Psoas muscle (tissue), 8 donors: ENCODE measurements at places on chromosomes 3 and 15. TPM values are rescaled to one million over a fixed set of nuclear protein-coding genes. Genes with fewer than 3 reads are reported as not detected.

DNA sequence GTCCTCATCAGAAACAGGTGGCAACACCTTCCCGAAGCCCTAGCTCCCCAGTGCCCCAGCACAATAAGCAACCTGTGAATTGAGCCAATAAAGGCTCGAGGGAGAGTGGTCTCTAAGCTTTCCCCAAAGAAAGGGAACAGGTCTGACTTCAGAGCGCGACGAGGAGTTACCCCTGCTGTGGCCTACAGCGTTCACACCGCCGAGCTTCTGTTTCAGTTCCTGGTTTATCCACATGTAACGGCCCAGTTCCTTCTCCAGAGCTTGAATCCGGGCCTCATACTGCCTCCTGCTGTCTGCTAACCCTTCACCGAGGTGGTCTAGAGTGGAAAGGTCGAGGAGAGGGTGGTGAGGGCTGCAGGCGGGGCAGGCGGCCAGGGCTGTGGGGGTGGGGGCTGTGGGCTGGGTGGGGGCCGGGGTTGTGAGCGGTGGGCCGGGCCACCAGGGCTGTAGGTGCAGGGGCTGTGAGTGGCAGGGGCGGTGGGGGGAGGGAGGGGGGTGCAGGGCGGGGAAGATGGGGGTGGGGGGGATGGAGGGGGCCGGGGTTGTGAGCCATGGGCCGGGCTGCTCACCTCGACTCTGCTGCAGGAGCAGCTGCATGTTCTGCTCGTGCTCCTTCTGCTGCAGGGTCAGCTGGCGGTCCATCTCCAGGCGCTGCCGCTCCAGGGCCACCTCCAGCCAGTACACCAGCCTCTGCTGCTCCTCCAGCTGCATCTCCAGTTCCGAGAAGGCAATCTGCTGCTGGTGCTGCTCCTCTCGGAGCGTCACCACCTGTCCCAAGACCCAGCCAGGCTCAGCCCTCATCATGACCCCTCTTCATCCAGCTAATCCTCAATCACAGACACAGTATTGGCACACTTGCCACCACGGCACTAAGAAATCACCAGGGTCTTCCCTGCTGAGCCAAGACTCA, 26.2 kb downstream of the KIF7 start:
- no peak for DNase-seq

The SLC30A4 gene
- polyA plus RNA-seq, result 0.95 TPM

GRCh38 chr15:91605576-91605975, 247.9 kb upstream of the SLCO3A1 start:
- DNase-seq, result no peak

- DNase-seq, result no peak
These were observed 671 bp upstream of the DCUN1D1 start for GRCh38 chr3:182981038-182981380.

The LRRC2 gene
- polyA plus RNA-seq, result 57.9 TPM

The VILL gene
- 0.65 TPM for polyA plus RNA-seq

DNA sequence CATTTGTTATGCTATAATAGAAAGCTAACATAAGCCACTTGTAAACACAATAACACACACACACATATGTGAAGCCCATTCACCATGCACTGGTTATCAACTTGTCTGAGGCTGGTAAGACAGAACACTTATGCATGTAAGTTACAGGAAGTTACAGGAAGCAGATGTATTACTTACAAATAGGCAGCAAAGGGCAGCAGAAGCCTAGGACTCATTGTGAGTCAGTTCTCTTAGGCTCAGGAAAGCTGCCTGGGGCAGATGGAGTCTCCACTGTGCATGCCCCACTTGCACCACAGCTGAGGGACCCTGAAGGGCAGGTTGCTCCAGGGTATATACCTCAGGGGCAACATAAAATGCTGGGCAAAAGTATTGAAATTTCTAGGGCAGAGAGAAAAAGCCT, 748.8 kb upstream of the CCDC54 start:
- no peak for DNase-seq

- DNase-seq, result no peak
These were observed 128.6 kb downstream of the TPRG1 start for GRCh38 chr3:189300345-189300744.

GRCh38 chr3:142953443-142953842, 10.0 kb downstream of the PAQR9 start:
- no peak for DNase-seq

The NISCH gene
- 15.8 TPM for polyA plus RNA-seq

The STRA6 gene
- polyA plus RNA-seq, result not detected

The PPM1L gene
- 10.5 TPM for polyA plus RNA-seq

- DNase-seq, result no peak
These were observed 33.1 kb downstream of the PTX3 start for GRCh38 chr3:157469561-157470294.

The KBTBD13 gene
- 0.12 TPM for polyA plus RNA-seq

DNA sequence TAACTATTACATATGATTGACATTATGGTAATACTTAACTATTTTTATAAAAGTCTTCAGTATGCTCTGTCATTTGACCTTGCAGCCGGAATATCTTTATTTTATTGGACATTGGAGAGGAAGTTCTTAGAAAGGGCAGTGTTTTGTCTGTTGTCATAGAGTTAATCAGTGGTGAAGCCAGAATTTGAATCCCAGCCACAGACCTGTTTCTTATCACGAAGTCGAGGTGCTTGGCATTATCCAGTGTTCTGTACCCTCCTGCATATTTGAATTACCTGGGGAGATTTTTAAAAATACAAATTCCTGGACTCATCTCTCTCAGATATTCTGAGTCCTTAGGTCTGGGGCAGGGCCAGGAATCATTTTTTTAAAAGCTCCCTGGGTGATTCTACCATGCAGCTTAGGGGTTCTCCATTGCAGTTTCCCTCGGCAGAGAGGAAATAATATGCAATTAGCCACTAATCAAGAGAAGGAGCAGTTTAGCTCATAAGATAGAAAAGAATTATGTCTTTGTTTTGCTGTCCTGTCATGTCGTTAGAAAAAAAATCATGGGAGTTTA, 195.6 kb upstream of the CFAP20DC start:
- DNase-seq, result no peak

- no peak for DNase-seq
These were observed 10.3 kb downstream of the GTF2E1 start for GRCh38 chr3:120752865-120753264.

GRCh38 chr15:49174902-49175301, 4.9 kb downstream of the GALK2 start:
- no peak for DNase-seq

GRCh38 chr15:69107025-69107620, 53.3 kb upstream of the GLCE start:
- no peak for DNase-seq

The FBN1 gene
- 7.7 TPM for polyA plus RNA-seq

- DNase-seq, result no peak
These were observed 537.3 kb upstream of the TGFBR2 start for GRCh38 chr3:30069056-30069455.

The ANKRD34C gene
- polyA plus RNA-seq, result 0.01 TPM

- DNase-seq, result no peak
These were observed 117.9 kb downstream of the CORO2B start for GRCh38 chr15:68696414-68697363.

DNA sequence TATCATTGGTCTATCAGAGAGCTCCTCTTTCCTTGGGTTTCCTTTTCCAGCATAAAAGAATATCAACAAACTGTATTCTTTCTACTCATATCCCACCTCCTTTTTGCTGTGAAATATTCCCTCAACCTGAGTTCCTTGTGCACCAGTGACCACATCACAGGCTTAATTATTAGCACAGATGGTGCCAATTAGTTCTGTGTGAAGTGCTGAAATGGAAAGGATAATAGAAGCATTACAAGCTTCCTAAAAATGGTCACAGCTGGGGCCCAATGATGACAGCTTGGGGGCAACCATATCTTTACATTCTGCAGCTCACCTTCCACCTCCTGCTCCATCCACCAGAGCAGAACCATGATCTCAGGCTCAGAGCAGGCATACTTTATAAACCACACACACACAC, 84.6 kb downstream of the ANO10 start:
- DNase-seq, result no peak

The ADAMTSL3 gene
- 0.83 TPM for polyA plus RNA-seq

DNA sequence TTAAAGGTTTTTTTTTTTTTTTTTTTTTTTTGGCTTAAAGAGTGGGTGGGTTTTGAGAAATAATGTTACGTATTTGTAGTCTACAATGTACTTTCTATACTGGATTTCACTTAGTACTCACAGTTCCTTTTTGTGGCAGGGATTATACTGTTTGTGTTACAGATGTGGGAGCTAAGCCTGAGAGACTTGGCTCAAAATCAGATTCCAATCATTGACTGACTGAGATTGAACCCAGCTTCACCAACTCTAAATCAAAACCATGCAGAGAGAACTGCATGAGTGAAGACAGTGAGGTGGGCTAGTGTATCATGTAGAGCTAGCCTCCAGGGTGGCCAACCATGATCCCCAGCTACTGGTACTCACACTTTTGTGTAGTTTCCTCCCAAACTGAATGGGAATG, 68.0 kb downstream of the TMEM108 start:
- no peak for DNase-seq

GRCh38 chr15:101269479-101270223, 7.6 kb downstream of the SELENOS start:
- no peak for DNase-seq

GRCh38 chr3:186687120-186687651, 21.4 kb downstream of the HRG start:
- DNase-seq, result no peak

The LTF gene
- 0.94 TPM for polyA plus RNA-seq

- no peak for DNase-seq
These were observed 384.8 kb upstream of the CADM2 start for GRCh38 chr3:84573962-84574361.

DNA sequence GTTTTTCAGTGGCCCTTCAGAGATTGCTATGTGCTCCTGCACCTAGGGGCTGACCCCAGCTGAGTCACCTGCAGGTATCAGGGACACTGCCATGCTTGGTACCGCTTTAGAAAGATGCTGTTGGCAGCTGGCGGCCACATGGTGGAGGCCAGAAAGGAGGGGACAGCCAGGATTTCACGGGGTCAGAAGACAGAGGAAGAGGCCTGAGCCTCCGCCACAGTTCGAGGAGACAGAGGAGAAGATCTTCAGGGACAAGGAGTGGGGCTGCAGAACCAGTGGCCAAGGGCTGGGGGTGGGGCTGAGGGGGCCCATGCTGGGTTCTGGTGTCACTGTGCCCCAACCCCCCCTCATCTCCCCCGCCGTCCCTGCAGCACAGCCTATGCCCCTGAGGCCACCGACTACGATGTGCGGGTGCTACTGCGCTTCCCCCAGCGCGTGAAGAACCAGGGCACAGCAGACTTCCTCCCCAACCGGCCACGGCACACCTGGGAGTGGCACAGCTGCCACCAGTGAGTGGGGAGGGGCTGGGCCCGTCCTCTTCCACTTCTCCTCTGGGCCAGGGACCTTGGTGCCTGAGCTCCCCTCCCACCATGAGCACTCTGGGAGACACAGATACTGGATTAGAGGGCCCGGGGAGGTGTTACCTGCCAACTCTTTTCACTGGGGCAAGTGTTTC, 19.9 kb downstream of the LOXL1 start:
- peak; percentile 33 for DNase-seq

The ADAMTS7 gene
- polyA plus RNA-seq, result 0.61 TPM

DNA sequence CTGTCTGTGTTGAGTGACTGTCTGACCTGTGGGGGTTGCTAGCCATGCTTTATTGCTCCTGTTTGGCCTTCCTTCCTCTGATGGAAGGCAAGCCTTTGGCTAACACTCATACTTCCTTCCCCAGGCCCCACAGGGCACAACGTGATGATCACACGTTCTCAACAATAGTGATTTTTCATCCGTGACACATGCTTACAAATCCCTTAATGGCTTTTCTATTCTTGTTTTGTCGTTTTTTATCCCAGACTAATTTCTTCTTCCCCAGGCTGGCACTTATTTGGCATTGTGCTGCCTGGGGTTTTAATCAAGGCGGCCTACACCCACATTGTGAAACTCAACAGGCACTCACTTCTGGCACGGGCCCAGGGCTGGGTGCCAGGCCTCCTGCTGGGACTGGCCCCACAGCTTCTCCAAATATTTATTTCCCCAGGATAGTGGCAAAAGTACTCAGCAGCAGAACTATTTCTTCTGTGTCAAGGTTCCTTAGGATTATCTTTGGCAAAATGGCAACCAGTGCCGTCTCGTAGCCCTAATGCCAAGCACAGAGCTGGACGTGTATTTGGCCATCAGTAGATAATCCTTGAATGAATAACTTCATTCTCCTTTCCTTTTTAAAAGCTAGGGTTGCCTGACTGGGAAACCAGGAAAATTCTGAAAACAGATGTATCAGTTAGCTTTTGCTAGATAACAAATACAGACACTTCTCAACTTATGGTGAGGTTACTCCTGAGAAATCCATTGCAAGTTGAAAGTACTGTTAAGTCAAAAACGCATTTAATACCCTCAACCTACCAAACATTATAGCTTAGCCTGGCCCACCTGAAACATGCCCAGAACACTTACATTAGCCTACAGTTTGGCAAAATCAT, 30.6 kb downstream of the CMTM7 start:
- peak; percentile 87 for DNase-seq

The FHIT gene
- polyA plus RNA-seq, result 2.1 TPM

DNA sequence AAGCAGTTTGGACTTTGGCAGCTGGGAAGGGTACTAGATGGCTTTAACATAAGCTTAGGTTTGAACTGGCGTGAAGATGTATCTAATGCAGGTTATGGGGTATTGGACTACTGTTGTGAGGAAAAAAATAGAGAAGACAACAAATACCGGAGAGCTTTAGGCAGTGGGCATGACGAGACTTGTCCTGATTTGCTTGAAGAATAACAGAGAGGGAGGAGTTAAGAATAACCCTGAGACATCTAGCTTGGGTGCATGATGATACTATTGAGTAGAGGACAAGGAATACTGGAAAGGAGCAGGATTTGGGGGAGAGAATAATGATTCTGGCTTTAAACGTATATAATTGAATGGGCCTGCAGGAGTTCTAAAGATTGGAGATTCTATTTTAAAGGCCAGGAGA, 249.5 kb upstream of the AZI2 start:
- no peak for DNase-seq

DNA sequence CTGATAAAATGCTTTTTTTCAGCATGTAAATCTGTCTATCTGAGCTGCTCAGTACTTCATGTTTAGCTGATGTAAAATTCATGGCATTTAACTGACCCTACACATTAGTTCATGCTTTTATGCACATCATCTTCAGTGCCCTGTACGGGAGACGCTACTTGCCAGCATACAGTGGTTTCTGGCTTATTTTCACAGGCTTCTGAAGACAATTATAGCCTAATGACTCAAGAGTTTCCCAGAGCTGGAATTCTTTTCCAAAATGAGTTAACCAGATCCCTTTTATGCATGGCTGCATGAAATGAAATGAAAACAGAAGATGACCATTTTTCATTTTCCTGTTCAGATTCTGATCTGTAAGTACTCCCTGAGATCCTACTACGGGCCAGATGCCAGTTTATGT, 1061.5 kb downstream of the ROBO2 start:
- no peak for DNase-seq

The ESYT3 gene
- polyA plus RNA-seq, result 3.5 TPM
